ENCODE measurements at places on chromosomes 13 and 19. TPM values are rescaled to one million over a fixed set of nuclear protein-coding genes. Genes with fewer than 3 reads are reported as not detected.

- no peak for DNase-seq
Measured at GRCh38 chr13:55615081-55615480, 1525.6 kb upstream of the PRR20A start.

- no peak for DNase-seq
Measured at GRCh38 chr13:113455384-113455783, 2.1 kb upstream of the ADPRHL1 start.

GRCh38 chr19:44725684-44726083, 22.8 kb upstream of the BCL3 start:
- DNase-seq, result no peak

DNA sequence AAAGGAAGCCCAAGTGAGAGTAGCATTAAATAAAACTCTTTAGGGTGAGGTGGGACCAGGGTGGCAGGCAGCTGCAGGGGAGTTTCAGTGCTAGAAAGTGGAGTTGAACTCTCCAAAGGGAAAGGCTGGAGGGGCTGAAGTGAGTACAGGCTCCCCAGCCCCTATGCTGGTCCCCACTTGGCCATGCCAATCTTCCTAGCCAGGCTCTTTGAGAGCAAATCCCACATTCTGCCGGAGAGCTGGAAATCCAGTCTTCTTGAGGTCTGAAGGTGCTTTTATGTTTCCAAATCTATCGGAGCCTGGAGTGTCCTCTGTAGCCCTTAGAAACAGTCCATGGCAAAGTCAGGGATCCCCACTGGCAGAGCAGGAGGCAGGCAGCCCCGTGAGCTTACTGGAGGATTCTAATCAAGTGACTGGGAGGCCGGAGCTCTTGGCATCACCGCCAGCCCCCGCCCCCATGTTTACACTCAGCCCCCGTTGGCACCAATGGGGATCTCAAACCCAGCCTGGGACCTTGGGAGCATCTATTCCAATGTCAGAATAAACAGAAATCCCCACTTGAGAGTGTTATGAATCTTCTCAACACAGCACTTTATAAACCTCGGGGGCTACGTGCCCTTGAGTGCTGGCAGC, 18.3 kb downstream of the ZNF536 start:
- no peak for DNase-seq

GRCh38 chr19:43078311-43078710, 4.2 kb downstream of the PSG2 start:
- no peak for DNase-seq

Gene TTC9B
- total RNA-seq, result 1.7 TPM

Gene PCDH8
- 14.6 TPM for total RNA-seq

All from neural crest cell (in vitro differentiated cells).